HL-60 (cell line): ENCODE measurements at places on chromosomes 2 and 18.

GRCh38 chr2:225797394-225797793, 397.9 kb downstream of the NYAP2 start:
- DNase-seq: no peak

- DNase-seq: no peak
Observed at GRCh38 chr2:129892360-129892759, 87.1 kb upstream of the RAB6C start.

- DNase-seq: no peak
Observed at GRCh38 chr2:106191511-106192016, 2.5 kb downstream of the UXS1 start.

GRCh38 chr2:169086893-169087467, 17.6 kb downstream of the DHRS9 start:
- DNase-seq: no peak

DNA sequence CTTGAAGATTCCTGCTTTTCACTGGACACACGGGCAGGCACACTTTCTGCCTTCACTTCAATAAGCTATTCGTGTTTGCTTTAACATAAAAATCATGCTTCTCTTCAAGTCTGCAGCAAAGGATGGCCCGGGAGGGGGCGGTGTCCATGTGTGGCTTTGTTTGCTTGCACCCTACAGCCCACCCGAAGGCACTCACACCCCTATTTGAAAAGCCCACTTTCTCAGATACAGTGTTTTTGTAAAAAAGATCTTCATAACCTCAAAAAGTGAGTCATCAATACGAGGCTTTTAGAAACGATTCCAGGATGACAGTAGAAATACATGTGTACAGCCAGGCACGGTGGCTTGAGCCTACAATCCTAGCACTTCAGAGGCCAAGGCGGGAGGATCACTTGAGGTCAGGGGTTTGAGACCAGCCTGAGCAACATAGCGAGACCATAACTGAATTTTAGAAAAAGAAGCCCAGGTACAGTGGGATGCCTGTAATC, 36.5 kb upstream of the HPCAL1 start:
- no peak for DNase-seq

DNA sequence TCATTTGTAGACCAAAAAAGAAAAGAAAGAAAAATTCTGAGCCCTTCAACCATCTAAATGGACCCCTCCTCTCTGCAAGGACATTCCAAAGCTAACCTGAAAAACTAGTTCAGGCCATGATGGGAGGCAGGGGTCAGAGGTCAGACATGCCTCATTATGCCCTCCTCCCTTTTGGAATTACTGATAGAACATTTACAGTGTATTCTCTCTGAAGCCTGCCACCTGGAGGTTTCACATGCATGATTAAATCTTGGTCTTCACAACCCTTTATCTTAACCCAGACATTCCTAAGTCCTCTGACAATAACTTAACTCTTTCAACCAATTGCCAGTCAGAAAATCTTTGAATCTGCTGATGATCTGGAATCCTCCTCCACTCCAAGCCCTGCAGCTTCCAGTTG, 86.0 kb downstream of the SPP2 start:
- no peak for DNase-seq

GRCh38 chr2:100778637-100779450, 41.1 kb upstream of the NPAS2 start:
- DNase-seq: no peak

DNA sequence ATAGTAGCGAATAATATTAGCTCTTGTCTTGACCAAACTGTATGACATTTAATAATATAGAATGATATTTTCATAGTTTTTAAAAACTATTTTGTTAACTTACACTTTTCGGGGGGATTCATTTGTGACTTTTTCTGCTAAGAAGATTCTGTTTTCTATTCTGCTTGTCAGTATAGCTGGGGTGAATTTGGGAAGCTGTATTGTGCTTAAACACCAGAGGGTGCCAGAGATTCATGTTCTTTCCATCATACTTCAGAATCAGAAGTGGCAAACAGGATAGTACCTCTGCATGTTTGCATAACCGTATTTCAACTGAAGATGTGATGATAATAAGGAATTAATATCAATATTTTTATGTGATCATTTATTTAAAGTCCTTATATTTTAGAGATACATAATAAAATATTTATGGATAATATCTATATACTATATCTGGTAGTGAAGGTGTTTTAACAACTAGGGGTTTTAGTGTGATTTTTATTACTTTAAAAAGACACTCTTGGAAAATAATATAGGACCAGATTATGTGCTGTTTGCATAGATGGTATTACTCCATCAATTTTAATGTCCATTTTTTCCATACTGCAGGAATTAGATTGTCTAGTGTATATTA, 81.0 kb downstream of the TAF4B start:
- peak; percentile 25 for DNase-seq

DNA sequence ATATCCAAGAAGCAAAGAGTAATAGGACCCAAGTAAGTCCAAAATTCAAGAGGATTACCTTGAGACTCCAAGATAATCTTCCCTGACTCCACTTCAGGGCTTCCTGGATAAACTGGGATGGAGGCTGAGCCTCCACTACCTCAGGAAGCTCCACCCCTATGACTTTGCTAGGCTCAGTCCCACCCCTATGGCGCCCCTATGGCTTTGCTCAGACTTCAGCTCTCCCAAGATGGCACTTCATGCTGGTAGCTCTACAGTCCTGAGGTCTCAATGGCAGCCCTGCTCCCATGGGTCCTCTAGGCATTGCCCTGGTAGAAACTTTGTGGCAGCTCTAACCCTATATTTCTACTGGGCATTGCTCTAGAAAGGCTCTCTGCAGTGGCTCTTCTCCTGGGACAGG, 69.9 kb upstream of the CHAC2 start:
- DNase-seq: no peak

GRCh38 chr2:227826563-227826962, 12.9 kb downstream of the CCL20 start:
- no peak for DNase-seq

DNA sequence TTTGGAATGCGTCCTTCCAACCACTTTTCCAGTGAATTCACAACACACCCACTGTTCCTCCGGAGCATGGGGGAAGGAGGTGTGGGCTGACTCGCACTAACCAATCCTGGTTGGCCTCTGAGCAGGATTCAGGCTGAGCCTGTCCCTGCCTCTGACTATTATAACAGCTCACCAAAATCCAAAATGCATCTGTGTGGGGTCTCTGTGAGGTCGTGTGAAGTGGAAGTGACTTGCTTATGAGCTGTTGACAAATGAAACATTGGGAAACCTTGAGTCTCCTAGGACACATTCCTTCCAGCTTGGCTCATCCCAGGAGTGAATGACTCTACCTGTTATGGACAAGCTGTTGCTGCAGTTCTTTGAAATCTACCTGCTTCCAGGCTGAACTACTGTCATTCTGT, 1.5 kb downstream of the CIDEA start:
- no peak for DNase-seq

DNA sequence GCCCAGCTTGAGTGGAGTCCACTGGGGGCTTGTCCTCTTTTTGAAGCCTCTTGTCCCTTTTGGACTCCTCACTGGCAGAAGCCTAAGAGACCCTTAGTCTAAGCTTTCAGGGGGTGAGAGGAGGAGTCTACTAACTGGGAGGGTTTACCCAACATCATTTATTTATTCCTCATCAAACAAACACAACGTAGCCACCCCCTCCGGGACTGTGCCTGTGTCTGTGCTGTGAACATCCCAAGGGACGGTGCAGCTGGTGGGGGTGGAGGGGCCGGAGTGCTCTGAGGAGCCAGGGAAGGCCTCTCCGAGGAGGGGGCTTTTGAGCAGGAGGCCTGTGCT, 42.7 kb upstream of the TAF1B start:
- DNase-seq: no peak

- no peak for DNase-seq
Observed at GRCh38 chr2:121567957-121568409, 37.3 kb downstream of the RNU4ATAC start.

DNA sequence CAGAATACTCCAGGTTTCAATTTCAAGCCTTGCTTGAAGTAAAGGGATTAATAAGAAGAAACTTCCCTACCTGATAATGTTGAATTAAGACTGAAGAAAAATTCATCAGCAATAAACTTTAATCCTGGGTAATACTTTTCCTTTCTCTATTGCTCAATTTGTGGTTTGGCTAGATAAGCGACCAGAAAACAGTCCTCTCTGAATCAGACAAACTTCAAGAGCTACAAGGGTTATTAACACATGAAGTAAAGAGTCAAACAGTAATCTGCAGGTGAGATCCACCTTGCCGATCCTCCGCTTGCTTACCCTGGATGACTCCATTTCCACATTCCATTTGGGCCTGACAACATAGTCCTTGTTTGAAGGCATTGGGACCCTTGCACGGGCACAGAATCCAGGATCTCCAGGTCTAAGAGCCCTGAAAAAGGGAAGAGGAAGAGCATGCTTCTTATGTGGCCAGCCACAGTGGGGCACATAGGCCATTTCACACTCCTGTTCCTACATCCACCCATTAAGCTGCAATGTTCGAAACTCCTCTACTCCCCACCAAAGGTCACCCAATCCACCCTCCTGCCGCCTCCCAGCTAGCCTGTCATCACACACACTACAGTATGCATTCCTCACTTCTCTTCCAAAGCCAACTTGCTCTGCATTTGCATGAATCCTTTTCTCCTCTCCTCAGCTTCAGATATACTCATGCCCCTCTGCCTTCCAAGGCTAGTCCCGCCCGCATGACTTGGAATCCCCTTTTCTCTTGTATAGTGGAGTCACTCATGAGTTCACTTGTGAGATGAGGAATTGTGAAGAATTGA, 39.8 kb downstream of the IWS1 start:
- DNase-seq: peak; percentile 77

- DNase-seq: no peak
Observed at GRCh38 chr18:57980573-57981307, 63.3 kb upstream of the NEDD4L start.

- DNase-seq: no peak
Observed at GRCh38 chr2:41768310-41768709, 279.5 kb upstream of the PKDCC start.

- peak; percentile 96 for DNase-seq
Observed at GRCh38 chr2:231687133-231687852, 21.0 kb upstream of the PTMA start.

GRCh38 chr2:64738026-64738425, 84.3 kb upstream of the SERTAD2 start:
- no peak for DNase-seq

GRCh38 chr2:151978709-151979108, 120.1 kb downstream of the CACNB4 start:
- no peak for DNase-seq

DNA sequence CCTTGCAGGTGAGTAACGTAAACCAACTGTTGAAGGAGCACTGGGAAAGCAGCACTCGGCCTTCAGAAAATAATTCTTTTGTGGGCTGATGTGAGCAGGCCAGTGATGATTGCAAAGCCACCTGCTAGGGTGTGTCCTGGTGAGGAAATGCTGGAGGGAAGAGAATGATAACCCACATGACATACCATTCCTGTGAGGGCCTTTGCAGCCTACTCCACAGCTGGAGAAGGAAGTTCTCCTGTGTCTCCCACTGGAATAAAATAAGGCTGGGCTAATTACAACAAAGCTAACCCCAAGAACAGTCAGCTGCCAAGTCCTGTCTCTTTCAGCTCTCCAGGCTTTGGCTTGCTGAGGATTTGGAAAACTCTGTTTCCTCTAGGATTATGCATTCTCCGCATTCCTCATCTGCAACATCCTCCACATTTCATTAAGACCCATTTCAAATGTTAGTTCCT, 16.7 kb upstream of the DSG1 start:
- no peak for DNase-seq

- DNase-seq: no peak
Observed at GRCh38 chr2:8304821-8305766, 376.8 kb upstream of the ID2 start.

DNA sequence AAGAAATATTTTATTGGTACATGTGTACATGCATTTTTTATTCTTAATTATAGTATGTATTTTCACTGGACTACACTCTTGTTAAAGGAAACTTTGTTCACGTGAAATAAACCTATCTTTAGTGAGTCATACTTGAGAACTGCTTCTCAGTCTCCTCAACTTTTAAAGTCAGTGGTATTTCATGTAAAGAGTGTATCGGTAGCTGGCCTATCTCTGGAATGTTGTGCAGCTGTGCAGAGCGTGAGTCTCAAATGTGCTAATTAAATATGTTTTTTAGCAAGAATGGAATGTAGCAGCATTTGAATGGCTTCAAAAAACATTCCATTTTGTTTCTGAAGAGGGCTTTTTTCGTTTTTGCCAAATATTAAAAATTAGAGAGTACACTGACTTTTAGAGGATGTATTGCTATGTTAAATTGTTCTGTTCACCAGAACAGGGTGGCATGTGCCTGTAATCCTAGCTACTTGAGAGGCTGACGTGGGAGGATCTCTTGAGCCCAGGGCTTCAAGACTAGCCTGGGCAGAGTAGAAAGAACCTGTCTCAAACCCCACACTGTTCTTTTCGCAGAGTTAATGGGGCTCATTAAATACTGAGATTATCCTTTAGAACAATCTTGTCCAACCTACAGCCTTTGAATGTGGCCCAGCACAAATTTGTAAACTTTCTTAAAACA, 14.3 kb downstream of the SPTBN1 start:
- no peak for DNase-seq

GRCh38 chr2:152198499-152198898, 22.9 kb upstream of the STAM2 start:
- no peak for DNase-seq

DNA sequence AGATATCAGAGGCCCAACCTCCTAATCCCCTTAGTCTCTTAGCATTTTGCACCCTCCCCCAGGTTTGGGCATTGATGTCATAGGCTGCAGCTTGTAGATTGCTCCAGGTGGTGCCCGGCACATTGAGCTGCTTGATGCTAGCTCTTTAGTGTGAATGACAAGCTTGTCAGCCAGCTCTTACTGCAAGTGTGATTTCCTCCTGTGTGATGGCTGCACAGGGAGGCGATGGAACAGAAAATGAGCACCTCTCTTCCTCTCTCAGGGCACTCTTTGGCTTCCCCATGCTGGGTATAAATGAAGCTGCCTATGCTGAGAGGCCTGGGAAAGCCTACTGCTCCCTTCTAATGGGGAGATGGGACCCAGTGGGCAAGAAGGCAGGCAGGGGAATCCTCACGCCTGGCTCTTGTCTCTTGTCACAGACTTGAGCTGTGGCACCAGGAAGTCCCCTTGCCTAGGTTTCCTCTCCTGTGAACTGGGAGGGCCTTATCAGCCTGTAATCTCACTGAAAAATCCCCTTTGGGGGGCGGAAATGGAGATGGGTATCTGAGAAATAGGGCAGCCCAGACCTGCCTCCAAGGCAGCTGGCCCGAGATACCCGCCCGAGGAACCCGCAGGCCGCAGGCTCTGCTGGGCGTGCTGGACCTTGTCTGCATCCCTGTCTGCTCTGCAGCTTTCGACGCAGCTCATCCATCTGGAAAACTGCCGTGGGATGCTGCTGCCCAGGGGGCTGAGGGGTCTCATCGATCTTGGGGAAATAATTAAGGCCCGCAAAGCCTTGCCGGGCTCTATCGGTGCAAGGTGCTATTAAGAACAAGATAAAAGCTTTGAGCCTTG, 163.5 kb upstream of the CXCR4 start:
- DNase-seq: no peak

- peak; percentile 82 for DNase-seq
Observed at GRCh38 chr2:26330114-26330549, 15.8 kb upstream of the SELENOI start.

- no peak for DNase-seq
Observed at GRCh38 chr18:64011513-64011912, 41.6 kb downstream of the SERPINB8 start.

DNA sequence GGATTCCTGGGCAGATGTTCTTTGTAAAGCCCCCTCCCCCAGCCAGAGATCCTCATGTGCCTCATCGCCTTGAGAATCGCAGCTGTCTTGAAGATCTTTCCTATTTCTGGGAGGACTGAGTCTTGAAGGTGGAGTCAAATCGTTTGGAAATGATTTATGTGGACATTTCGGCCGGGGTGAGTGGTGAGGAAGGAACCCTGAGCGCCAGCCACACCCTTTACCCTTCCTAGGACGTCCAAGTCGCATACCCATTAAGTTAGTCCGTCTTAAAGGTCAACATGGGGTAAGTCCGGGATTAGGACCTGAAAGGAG, 84.9 kb upstream of the ZCCHC2 start:
- no peak for DNase-seq
